ENCODE measurements at places on chromosomes 12 and 14.
A peak's percentile ranks its signal among the peaks of the same experiment; 100 is the strongest.

DNA sequence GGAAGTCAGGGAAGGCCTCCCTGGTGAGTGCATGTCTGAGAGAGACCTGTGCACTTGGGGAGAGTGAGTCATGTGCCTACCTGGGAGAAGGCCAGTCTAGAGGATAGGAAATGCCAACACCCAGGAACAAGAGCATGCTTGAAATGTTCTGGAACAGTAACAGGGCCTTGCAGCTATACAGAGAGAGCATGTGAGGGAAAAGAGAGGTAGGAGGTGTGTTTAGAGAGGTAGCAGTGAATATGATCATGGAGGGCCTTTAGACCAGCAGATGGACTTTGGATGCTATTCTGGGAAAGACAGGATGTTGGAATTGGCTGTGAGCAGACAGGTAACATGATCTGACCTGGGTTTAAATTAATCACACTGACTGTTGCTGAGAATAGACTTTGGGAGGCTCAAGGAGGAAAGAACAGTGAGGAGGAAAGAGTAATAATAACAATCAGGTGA is 1143.6 kb downstream of the FLRT2 start:
- no peak for DNase-seq

DNA sequence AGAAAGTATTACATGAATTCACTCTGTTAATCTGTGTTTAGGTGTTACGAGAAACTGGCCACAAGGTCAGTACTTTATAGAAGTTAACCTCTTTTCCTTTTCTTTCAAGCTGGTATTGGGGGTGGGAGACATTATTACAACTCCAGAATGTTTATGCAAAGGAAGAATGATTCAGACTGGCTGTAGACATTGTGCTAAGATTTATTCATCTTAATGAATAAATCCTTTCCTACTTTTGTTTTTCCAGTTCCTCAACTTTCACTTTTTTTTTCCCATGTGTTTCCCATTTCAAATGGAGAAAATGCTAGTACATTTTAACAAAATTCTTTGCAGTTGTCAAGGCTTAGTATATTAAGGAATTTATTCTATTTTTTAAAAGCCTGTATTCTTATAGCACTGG is 1.3 kb downstream of the OTOGL start:
- DNase-seq, result peak; percentile 65

DNA sequence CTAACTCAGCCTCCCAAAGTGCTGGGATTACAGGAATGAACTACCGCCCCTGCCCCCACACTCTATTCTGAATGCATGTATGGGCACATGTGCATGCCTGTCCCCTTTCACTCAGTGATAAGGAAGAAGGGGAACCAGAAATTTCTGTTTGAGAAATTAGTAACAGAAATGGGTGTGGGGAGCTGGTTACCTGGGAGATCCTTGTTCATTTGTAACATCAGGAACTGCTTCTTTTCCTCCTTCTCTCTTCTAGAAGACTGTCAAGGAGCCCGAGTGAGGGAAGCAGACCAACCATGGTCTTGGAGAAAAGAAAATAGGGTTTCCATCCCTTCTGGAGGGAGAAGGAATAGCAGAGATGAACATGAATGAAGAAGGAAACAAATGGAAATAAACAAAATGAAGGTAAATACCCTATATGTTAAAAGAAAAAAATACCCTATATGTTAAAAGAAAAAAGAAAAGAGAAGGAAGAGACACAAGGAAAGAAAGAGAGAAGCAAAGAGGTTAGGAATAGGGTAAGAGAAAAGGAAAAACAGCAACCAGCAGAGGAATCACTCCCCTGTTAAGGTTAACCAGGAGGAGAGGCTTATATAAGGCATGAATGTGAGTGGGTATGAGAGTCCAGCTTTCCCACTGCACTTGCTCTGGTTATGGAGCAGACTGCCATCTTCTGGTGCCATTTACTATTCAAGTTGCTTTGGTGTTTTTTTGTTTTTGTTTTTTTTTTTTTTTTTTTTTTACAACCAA is 3.3 kb downstream of the PPP1R3E start:
- DNase-seq, result no peak

DNA sequence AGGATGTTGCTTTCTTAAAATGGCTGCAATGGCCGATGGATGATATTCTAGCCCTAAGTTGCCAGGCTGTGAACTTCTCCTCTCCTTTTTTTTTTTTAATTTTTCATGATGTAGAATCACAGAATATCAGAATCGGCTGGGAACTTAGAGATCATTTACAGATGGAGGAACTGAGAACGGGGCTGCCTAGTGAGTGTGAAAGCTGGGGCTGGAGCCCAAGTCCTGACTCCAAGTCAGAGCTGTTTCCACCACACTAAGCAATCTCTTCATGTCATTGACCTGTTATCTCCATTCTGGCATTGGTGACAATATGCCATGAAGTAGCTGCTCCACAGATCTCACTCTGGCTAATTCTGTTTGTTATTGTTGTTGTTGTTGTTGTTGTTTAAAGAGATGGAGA is 121.7 kb downstream of the SLC38A1 start:
- DNase-seq, result no peak

DNA sequence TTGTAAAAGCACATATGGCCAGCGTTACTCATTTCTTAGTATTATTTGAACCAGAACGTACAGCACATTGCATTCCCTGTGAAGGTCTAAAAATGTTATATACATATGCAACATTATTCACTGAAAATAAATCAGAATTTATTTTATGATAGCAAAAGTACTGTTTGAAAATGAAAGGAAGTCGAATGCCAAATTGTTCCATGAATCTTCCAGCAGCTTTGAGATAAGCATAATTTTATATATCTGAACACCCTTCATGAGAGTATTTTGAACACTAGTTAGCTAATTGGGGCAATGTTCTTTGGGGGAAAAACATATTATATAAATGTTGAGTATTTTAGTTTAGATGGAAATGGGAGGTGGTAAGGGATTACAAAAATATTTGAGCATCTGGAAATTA is 300.7 kb upstream of the SYT1 start:
- no peak for DNase-seq

DNA sequence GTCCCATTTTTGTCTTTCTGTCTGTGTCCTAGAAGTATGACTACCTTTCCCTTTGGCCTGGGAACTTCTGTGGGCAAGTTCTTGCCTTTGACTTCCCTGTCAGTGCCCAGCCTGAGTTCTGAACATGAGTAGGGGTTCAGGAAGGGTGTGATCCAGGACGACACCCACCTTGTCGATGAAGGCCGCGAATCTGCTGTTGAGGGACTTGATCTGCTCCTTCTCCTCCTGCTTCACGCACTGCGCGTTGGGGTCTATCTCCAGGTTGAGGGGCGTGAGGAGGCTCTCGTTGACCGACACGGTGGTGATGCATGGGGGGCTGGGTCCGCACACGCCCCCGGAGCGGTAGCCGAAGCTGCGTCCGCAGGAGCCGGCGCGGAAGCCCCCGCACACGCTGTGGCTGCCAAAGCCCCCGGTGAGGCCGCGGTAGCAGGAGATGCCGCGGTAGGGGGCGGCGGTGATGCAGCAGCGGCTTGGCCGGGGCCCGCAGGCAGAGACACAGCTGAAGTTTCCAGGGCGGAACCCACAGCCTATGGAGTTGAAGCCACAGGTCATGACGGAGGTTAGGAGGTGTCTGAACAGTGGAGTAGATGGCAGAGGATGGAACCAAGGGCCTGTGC is at the start of gene KRT83:
KRT83 (minus strand) TSS at position 615 of the 617 bp plus-strand sequence; CDS start at position 552, 63 bp downstream.
- no peak for DNase-seq

DNA sequence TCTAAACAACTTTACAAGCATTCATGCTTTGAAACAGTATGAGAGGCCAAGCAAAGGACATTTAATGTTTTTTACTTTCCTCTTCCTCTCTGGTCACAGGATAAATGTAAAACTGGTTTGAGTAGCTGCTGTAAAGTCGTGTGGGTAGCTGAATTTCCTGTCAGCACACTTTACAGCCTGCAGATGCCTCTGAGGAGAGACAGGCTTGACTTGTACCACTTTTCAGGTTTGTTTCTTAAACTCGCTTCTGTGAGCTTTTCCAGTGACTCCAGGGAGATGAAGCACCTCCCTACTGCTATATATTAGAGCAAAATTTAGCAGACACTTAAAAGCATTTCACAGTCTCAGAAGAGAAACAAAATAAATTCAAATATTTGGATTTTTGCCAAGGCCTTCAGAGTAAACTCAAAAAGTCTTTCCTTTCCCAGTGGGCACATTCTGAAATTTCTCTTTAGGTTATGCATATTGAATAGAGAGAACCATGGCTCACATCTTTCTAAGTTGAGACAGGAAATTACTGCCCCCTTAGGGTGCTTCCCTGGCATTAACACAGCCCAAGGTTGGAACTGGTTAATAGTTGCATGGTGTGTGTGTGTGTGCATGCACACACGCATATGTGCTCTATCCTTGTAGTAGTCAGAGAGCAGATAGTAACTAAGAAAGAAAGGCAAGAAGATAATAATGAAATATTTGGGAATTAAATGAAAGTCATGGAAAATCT is 557.3 kb upstream of the MIS18BP1 start:
- no peak for DNase-seq

DNA sequence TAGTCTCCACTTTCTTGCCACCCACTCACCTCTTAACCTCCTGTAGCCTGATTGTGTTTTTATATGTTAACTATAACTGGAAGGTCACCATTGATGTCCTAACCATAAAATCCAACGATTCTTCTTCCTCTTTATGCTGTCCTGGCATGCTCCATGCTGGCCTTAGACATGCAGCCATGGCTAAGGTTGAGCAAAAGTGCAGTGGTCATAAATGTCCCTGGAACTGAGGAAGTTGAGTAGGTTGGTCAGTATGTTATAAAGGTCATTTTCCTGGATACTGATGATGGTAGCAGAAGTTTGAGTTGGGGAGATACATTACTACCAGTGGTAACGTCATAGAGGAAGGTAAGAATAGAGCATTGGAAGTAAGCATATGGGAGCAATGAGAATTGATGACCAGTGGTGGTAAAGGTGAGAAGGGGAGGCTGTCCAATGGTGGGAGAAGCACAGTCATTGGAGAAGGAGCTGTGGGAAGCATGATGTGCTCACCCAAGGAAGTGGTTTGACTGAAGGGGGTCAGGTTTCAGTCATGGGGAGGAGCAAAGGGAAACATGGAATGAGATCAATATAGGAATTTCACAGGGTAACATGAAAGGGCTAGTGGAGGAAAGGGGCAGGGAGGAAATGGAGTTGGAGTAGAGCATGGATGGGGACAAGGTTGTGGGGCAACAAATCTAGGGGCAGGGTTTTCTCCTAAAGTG is 240.8 kb downstream of the DACT1 start:
- DNase-seq, result no peak

- DNase-seq, result no peak
Measured at GRCh38 chr12:26113181-26113654, 11.6 kb downstream of the BHLHE41 start.

DNA sequence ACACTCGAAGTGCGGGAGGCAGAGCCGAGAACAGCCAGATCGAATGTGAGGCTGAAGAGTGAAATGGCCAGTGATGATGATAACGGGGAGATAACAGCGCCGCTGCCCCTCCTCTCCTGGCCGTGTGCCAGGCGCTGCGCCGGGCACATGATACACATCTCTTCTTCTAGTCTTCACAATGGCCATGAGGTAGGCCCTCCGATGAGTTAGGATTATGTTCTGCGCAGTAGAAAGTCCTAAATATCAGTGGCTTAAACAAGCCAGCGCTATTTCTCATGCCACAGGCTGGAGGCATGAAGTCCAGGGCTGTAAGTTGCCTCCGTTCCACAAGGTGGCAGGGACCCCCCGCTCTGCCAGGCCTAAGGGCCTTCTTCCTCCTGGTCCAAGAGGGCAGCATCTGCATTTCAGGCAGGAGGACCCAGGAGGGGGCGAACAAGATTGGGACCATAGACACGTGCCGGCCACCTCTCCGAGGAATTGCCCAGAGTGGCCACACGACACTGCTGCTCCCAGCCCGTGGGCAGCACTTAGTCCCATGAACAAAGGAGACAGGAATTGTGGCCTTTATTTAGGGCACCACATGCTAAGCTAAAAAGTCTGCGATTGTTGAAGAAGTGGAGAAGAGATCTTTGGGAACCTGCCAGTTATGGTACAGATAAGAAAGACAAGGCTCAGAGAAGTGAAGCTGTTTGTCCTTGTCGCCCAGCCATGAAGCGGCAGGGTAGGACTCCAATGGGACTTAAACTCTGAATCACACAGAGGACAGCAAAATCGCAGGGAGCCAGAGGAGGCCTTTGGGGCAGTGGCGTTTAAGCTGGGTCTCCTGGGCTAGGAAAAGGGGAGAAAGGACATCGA is 10.9 kb upstream of the HVCN1 start:
- DNase-seq, result no peak

GRCh38 chr14:91008759-91009409 is 51.6 kb downstream of the RPS6KA5 start:
- no peak for DNase-seq

GRCh38 chr12:85588221-85588620 is 248.0 kb downstream of the RASSF9 start:
- DNase-seq, result no peak

DNA sequence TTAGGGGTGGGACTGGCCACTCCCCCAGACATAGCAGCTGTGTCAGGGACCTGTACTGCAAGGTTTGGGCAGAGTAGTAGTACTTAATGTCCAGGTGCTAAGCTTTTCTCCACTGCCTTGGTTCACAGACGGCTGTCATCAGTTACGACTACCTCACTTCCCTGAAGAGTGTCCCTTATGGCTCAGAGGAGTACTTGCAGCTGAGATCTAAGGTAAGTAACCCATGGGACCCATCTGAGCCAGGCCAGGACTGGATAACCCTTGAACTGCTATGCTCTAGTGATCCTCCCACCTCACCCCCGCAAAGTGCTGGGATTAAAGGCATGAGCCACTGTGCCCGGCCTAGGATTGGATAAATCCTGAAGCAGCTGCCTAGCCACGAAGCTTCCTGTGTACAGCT is 22.4 kb downstream of the ADCK1 start:
- no peak for DNase-seq

DNA sequence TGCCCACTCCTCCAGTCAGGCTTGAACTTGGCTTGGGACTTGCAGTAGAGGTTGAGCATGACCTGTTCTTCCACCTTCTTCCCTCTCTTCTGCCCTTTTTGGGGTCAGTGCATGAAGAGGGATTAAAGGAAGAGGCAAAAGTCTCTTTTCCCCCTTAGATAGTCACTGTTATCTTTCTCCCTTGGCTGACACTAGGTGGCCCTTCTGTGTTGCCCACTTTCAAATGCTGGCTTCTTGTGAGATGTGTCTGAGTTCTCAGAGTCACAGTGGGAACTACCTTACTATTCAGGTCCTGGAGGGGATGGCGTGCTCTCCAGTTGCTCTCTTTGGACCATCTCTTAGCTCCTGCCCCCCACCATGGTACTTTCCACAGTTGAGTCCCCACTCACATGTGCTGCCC is 73.6 kb downstream of the GPR65 start:
- no peak for DNase-seq

DNA sequence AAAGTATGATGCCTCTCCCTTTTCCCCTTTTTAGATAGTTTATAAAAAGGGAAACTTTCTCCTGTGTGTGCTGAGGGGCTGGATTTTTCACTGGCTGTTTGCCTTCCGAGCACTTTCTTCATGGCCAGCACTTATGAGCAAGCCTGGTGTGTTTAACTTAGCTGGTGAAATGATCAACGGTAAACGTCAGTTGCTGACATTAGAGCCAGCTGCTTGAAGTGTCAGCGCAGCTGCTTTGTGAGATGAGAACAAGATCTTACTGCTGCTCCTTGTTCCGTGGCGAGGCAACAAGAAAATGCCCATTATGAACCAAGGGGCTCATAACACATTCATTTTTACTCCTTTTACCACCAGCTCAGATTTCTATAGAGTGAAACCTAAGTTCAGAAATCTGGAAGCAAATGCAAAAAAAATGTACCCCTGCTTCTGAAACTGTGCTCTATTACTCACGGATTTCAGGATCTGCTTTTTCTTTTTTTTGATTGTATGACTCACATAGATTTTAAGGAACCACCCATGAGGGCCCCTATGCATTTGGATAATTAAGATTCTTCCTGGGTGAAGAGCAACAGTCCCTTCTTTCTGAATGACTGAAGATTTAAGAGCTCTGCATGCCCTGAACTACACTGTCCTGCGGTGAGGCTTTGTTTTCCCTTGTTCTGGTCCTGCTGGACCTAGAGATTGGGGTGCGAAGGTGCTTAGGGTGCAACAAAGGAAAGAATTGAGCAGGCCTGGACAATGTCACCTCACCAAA is 74.3 kb upstream of the CPM start:
- peak; percentile 52 for DNase-seq

Data from fibroblast of skin of left quadriceps (primary cell).